HFFc6 (cell line): ENCODE measurements at places on chromosomes 2 and 18.

GRCh38 chr2:100130595-100131391 lies 11.6 kb downstream of the AFF3 start:
- no peak for DNase-seq

- no peak for DNase-seq
Measured at GRCh38 chr2:58891828-58892377, 650.8 kb upstream of the FANCL start.

GRCh38 chr2:202542142-202542541 lies 92.6 kb upstream of the FAM117B start:
- no peak for DNase-seq

- no peak for DNase-seq
Measured at GRCh38 chr2:159177957-159178356, 108.5 kb downstream of the WDSUB1 start.

DNA sequence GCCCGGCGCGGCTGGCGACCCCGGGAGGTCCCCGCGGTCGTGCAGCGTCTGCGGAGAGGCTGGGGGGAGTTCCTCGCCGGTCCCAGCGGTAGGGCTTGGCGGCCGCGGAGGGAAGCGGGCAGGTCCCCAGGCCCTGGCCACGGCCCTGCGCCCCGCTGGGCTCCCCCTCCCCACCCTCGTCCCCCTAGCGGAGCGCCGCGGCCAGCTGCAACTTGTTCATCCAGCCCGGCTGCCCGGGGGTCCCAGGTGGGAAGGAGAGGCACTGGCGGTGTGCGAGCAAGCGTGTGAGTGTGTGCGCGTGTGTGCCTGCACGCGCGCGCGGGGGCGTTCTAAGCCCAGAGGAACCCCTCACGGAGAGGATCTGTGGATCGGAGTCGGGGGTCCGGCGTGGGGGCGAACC lies 1.3 kb downstream of the PTPRM start:
- no peak for DNase-seq

DNA sequence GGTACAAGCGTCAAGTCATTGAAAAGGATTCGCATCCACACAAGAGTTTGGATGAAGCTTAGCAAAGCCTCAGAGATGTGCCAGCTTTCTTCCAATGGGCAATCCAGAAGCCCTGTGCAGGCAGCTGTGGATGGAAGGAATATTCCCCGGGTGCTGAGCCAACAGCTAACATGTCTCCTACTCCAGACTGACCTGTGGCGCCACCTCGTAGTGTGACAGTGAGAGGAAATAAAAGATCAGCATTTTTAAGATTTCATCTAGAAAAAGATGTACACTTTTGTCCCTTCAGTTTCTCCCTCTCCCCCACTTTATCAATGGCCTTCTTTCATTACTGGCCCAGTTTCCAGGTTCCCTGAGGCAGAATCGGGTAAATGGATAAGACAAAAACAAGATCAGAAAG lies 48.9 kb upstream of the SPATS2L start:
- no peak for DNase-seq

- DNase-seq: no peak
Measured at GRCh38 chr2:119282146-119282995, 58.7 kb downstream of the STEAP3 start.
